ENCODE measurements at places on chromosomes 1 and 21.

GRCh38 chr1:236002025-236002390 lies 62.9 kb downstream of the NID1 start:
- DNase-seq = no peak

GRCh38 chr1:22471610-22472009 lies 20.0 kb downstream of the ZBTB40 start:
- DNase-seq = no peak

DNA sequence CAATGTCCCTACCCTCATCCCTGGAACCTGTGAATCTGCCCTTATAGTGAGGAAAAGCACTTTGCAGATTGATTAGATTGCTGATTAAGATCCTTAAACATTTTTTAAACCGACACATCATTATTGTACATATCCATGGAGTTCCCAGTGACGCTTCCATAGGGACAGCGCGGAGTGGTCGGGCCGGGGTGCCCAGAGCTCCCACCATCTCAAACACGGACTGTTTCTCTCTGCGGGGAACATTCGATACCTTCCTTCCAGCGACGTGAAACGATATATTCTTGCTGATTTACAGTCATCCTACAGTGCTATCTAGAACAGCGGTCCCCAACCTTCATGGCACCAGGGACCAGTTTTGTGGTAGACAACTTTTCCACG lies 4.0 kb downstream of the KRTAP10-12 start:
- no peak for DNase-seq

DNA sequence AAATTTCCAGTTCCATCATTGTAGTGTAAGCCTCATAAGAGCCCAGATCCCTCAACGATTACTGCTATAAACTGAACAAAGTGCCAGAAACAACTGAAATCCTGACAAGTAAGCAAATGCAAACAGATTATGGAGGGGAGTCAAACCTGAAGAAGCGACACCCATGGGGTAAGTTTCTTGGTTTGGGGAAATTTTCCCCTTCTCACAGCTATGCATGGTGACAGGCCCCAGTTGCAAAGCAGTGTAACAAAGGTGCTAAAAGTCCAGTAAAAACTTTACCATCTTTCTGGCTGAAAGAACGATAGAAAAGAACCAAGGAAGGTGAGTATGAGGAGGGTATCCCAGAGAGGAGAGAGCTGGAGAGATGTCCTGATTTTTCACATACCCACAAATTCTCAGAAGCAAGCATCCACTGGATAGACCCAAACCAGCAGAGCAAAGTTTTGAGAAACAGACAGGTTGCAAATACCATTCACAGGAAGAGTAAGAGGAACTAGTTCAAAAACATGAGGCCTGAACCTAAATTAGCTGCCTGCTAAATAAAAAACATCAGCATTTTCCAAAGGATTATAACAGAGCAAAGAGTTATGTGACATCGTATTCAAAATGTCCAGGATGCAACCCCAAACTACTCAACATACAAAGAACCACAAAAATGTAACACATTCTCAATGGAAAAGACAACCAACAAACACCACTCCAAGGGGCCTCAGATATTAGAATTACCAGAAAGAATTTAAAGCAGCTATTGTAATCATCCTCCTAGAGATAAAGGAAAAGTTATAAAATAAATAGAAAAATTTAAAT lies 14.5 kb downstream of the SCYL3 start:
- DNase-seq = no peak

- DNase-seq = no peak
Measured at GRCh38 chr1:186559601-186560116, 98.7 kb upstream of the PDC start.

DNA sequence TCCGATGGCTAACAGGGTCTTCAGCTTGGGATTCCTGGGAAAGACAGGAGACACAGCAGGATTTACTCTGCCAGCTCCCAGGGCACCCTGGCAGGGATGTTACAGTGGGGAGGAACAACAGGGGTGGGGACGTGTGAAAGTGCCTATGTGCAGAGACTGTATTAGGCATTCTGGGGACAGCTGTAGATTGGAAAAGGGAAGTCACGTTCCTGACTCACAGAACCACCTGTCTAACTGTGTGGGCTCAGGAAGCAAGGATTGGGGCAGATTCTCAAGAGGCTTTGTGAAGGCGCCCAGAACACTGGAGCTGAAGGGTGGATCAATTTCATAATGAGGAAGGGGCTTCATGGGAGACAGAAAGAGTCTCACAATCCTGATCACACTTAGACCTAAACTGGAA lies 4.4 kb downstream of the CHIT1 start:
- no peak for DNase-seq

- no peak for DNase-seq
Measured at GRCh38 chr1:29456685-29457435, 220.5 kb downstream of the PTPRU start.
